ENCODE measurements at places on chromosomes 2 and 18.

- DNase-seq = no peak
Observed at GRCh38 chr2:56464613-56465012, 280.8 kb downstream of the CCDC85A start.

GRCh38 chr18:572831-573289, 7.3 kb upstream of the CETN1 start:
- no peak for DNase-seq

GRCh38 chr2:42844901-42845821, 52.8 kb upstream of the HAAO start:
- no peak for DNase-seq

GRCh38 chr2:44547718-44548117, 186.0 kb downstream of the CAMKMT start:
- no peak for DNase-seq
